ENCODE measurements at places on chromosomes 16 and 17.

DNA sequence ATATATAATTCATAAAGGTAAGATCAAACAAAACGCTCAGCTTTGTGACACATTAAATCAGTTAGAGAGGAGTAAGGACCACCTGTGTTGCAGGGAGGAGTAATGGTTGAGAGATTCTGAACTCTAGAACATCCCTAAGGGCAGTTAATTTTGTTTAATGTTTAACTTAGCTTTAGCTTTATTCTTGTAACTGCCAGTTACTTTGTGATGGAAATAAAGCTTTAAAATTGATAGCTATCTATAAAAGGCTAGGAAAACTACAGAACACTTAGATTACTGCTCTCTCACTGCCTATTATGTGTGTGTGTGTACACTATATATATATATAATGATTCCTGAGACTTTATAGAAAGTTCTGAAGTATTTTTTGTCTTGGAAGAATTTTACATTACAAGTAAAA lies 37.8 kb downstream of the PTRH2 start:
- DNase-seq, result no peak

- no peak for DNase-seq
Measured at GRCh38 chr17:4617590-4618351, 23.7 kb downstream of the ALOX15 start.

- DNase-seq, result no peak
Measured at GRCh38 chr16:14020141-14020540, 51.0 kb upstream of the MRTFB start.

DNA sequence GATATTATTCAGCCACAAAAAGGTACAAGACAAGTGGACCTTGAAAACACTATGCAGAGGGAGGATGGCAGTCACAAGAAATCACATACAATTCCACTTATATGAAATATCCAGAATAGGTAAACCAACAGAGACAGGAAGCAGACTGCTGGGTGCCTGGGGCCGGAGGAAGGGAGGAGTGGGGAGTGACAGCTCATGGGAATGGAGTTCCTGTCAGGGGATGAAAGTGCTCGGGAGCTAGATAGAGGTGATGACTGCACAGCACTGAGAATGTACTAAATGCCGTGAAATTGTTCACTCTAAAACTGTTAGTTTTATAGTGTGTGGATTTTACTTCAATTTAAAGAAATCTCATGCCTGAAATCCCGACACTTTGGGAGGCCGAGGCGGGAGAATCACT lies 74.2 kb upstream of the MED9 start:
- DNase-seq, result no peak

DNA sequence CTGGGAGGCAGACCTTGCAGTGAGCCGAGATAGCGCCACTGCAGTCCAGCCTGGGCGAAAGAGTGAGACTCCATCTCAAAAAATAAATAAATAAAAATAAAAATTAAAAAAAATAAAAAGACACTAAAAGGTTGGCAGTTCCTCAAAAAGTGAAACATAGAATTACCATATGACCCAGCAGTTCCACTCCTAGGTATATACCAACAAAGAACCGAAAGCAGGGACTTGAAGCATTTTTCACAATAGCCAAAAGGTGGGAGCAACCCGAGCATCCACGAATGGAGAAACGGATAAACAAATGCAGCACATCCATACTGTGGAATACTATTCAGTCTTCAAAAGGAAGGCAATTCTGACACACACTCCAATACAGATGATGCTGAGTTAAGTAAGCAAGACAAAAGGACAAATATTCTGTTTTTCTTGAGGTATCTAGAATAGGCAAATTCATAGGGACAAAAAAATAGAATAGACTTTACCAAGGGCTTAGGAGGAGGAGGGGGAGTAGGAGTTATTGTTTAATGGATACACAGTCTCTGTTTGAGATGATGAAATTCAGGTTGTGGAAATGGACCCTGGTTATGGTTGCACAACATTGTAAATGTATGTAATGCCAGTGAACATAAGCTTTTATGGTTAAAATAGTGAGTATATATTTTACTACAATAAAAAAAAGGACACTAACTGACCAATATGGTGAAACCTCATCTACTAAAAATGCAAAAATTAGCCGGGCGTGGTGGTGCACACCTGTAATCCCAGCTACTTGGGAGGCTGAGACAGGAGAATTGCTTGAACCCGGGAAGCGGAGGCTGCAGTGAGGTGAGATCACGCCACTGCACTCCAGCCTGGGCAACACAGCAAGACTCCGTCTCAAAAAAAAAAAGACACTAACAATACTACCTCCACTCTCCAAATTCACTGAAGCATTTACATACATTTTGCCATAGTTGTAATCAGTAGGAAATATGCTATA lies 27.0 kb upstream of the SLC35B1 start:
- DNase-seq, result no peak

DNA sequence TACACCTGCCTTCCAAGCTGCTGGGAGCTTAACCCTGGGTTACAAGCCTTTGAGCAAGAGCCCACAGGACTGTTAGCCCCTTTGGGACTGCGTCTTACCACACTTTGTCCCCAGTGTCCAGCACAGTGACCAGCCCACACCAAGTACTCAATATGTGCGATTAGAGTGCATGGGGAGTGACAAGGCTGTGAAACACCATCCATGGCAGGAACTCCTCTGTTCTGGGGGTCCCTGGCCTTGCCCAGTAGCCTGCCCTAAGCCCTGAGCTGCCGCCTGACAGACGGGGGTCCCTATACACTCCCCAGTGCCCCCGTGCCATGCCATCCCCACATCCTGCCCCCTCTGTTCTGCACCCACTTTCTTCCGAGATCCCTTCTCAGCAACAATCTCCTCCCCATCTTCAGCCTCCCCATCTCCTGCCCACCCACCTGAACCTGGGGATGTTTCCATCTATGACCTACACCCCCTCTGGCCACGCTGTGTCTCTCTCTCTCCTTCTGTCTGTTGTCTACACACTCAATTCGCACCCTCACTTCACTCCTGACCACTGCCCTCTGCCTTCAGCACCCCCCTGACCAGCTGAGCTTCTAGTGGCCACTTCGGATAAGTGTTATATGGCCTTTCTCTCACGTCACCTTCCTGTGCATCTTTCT lies 112.9 kb upstream of the SMURF2 start:
- DNase-seq, result no peak

DNA sequence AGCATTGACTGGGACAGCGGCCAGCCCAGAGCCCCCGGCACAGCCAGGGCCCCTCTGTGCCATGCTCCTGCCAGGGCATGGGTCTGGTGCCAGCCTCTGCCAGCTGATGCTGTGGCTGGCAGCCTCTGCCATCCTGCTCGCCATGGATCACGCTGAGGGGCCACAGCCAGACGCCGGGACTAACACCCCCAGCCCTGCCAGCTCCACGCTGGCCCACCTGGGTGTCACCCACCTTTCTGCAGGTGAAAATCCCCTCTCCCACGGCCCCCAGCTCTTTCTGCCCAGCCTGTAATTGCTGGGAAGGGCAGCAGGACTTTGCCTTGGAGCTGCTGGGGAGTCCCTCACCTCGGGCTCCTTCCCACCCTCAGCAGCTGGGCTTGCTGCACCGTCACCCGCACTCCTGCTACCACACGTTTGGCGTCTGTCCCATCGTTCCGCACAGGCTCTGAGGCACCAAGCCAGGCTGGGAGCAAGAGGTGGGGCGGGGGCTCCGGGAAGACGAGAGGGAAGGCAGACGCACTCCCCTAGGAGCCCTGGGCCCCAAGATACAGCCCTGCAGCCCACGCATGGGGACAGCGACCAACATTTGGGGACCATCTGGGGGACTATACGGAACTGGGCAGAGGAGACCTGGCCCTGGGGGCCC lies 42.0 kb upstream of the ACSF3 start:
- DNase-seq, result no peak

DNA sequence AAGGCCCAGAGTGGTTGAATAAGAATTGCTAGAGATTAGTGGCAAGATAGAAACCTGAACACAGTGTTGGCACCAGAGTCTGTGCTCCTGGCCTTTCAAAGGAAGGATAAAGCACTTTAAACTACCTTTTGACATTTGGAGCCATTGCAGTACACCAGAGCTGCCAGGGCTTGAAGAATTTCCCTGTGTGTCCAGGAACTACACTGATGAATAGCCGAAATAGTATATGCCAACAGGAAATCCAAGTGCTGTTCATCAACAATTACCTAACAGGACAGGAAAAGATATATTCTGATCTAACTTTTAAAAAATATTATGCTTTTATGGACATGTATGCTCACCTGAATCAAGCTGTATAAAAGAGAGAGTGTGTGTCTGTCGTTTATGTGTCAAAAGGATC lies 5.1 kb downstream of the HEATR6 start:
- DNase-seq, result no peak

DNA sequence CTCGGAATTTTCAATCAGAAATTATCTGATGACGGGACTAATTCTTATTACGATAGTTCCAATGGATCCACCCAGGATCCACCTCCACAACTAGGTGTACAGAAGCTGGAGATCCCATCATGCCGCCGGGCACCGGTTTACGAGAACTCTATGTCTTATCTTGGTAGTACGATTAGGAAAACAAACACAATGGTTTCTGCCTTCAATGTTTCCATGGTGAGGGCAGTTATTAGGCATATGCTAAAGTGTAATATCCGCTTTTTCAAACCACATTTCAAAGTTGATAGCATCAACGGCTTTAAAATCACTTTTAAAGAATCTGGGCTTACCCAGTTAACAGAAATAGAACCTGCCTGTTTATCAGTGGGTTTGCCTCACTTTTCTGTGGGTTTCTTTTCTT lies 705.7 kb downstream of the MAF start:
- DNase-seq, result no peak

- DNase-seq, result no peak
Measured at GRCh38 chr16:57471852-57472664, 9.6 kb downstream of the POLR2C start.

DNA sequence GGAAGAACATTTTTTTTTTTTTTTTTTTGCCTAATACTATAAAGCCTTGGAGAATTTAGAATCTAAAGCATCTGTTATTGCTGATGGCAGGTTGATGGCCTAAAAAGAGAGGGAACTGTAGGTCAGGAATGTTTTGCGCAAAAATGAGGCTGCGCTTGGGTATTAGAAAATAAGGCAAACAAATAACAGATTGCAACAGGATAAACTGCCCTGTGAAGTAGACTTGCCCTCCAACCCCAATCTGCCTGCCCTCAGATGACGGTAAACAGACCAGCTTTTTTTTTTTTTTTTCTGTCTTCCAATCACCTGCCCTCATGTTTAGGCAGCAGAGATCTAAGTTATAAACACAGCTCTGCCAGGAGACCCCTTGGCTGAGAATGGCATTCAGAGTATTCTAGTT lies 3.8 kb upstream of the DHX8 start:
- DNase-seq, result no peak

GRCh38 chr17:66715076-66715675 lies 119.7 kb upstream of the CACNG5 start:
- no peak for DNase-seq

- DNase-seq, result no peak
Measured at GRCh38 chr17:70298929-70299531, 129.7 kb downstream of the KCNJ2 start.

DNA sequence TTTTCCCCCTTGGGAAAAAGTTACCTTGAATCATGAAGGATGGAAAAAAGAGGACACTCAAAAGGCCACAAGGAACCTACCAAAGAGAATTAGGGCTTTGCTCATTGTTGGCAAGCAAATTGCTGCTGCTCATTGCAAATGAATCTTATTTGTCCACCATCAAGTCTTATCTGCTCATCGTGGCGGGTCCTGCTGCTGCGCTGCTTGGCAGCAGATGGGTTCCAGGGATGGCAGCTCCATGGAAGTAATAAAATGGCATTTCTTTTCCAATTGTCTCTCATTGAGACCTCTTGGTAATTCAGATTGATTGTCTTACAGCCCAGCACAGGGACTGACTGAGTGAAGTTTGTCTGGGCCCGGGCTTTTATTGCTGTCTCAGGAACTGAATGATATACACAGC lies 118.7 kb downstream of the MRM1 start:
- no peak for DNase-seq

DNA sequence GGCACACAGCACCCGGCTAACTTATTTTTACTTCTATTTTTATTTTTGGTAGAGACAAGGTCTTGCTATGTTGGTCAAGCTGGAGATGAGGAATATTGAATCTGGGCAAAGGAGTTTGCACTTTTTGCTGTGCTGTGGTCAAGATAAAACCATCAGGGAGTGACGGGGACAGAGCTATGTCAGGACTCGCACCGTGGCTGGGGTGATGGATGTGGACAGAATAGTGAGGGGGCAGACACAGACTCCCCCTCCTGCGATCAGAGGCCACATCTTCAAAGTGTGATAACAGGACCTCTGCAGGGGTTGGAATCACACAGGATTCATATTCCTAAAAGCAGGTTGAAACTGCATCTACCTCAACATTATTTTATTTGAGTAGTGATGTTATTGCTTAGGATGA lies 25.6 kb downstream of the IL21R start:
- DNase-seq, result no peak

- no peak for DNase-seq
Measured at GRCh38 chr17:64017381-64017980, 3.0 kb downstream of the ICAM2 start.

- DNase-seq, result no peak
Measured at GRCh38 chr17:17745476-17746455, 64.5 kb downstream of the RAI1 start.

All from neuronal stem cell (in vitro differentiated cells).